ENCODE measurements at places on chromosomes 4 and X. TPM values are rescaled to one million over a fixed set of nuclear protein-coding genes. Genes with fewer than 3 reads are reported as not detected.

DNA sequence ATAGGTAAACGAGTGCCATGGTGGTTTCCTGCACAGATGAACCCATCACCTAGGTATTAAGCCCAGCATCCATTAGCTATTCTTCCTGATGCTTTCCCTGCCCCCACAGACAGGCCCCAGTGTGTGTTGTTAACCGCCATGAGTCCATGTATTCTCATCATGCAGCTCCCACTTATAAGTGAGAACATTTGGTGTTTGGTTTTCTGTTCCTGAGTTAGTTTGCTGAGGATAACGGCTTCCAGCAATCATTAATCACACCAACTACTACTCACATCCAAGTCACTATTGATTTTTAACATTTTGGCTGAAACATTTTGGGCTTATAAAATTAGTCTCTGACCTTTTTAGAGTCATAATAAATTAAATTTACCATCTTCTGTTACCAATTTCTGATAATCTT, 205.3 kb downstream of the SPOCK3 start:
- no peak for ATAC-seq

DNA sequence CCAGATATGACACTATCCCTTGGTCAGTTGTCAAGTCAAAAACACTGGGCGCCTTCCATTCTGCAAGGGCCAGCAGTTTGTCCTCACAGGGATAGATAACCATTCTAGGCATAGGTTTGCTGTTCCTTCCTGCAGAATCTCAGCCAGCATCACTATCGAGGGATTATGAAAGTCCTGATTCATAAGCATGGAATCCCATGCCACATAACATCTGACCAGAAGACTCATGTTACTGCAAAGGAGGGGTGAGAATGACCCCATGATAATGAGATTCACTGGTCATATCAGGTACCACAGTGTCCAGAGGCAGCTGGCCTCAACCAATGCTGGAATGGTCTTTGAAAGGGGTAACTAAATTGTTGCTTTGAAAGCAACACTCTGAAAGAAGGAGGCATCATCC, 84.7 kb downstream of the OTC start:
- no peak for ATAC-seq

GRCh38 chr4:61628727-61629126, 428.6 kb downstream of the ADGRL3 start:
- no peak for ATAC-seq

DNA sequence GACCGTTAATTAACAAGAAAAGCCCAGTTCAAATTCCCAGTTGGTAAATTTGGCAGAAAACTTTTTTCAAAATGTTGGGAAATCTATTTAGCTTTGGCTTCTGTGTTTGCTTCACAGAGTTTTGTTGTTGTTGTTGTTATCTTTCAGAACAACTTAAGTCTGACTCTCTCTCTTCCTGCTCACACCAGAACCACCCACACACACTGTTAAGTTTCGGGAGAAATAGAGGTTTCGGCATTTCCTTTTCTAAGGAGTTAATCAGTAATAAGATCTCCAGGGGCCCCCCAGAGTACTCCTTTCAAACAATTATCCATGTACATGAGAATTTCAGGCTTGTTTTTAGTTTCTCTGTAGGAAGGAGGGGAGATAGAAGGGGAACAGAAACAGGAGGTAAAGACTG, 106.2 kb upstream of the PTCHD1 start:
- ATAC-seq = no peak

- no peak for ATAC-seq
Observed at GRCh38 chr4:118850488-118851173, 14.7 kb upstream of the SEC24D start.

- ATAC-seq = peak; percentile 32
Observed at GRCh38 chr4:45131020-45131419, 404.7 kb upstream of the GNPDA2 start.

- ATAC-seq = no peak
Observed at GRCh38 chr4:91089178-91089577, 962.0 kb downstream of the CCSER1 start.

DNA sequence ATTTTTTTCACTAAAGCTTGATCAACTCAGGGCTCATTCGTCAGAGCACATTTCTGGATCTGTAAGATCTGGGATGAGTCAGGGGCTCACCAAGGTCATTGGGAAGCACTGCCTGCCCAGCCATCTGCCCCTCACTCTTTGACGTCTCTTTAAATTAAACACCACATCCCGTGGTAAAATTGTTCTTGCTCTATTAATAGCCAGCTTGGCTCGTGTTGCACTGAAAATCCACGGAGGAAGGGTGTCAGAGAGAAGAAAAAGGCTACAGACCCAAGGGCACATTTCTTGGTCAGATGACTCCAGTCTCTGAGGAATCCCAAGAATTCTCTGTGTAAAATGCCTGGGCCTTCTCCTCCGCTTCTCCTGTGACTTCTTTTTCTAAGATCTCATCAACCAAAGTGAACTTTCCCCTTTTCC, 45.7 kb upstream of the GATB start:
- peak; percentile 3 for ATAC-seq

DNA sequence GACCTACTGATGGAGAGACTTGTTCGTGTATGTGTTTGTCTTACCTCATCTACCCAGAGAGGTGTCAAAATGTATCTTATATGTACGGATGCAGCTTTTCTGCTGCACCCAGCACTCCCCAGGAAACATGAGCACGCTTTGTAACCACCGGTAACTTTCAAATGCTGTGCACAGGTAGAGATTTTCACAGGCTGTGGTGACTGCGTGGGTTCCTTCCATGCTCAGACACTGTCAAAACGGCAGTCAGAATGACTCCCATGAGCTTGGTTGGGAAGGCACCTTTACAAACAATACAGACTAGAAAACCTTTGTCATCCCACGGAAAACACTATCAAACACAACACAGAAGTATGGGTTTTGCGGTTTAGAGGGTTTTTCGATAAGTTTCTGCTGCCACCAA, 28.2 kb downstream of the F11 start:
- ATAC-seq = no peak

GRCh38 chr4:75916091-75916661, 13.9 kb upstream of the PPEF2 start:
- peak; percentile 87 for ATAC-seq

DNA sequence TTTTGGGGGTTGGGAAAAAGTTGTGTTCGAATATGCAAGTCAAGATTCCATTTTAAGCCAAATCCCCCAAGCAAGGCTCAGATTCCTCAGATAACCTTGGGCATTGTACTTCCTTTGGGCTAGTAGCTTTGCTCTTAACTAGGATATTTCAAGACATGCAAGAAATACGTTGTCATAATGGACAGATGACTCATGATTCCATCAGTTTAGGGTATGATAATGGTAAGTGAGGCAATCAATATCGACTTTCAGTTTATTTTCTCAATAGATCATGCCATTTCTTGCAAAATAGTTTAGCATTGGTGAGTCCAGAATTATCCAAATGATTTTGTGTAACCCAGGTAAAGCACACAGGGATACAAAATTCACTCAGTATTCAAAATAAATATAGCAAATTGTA, 25.4 kb downstream of the CFAP299 start:
- no peak for ATAC-seq

KCND1 gene
- 1.5 TPM for total RNA-seq

TRIM60 gene
- 0.13 TPM for total RNA-seq

FRMD7 gene
- 0.36 TPM for total RNA-seq

PIN4 gene
- total RNA-seq = 33.1 TPM

SH3D19 gene
- total RNA-seq = 4.7 TPM

FNIP2 gene
- 15.3 TPM for total RNA-seq

SOX3 gene
- total RNA-seq = 0.24 TPM

INTU gene
- 8.7 TPM for total RNA-seq

All from motor neuron (in vitro differentiated cells).